Gastrocnemius medialis (tissue), 4 donors: ENCODE measurements at places on chromosomes 5 and 9.
A peak's percentile ranks its signal among the peaks of the same experiment; 100 is the strongest.

- H3K27me3 ChIP-seq, result no peaks in the 10 kb centered on the region
- H3K4me1 ChIP-seq, result peaks cover 28% of the 10 kb centered on the region
- H3K27ac ChIP-seq, result peak overlapping the region; percentile 66
- DNase-seq, result no peak
Observed at GRCh38 chr9:124778575-124779367, 1.8 kb downstream of the OLFML2A start.

GRCh38 chr5:66974256-66974655 lies 222.3 kb downstream of the CD180 start:
- no peak overlapping the region for H3K4me3 ChIP-seq
- no peaks in the 10 kb centered on the region for H3K27me3 ChIP-seq
- no peak for DNase-seq
- no peak overlapping the region for H3K27ac ChIP-seq

DNA sequence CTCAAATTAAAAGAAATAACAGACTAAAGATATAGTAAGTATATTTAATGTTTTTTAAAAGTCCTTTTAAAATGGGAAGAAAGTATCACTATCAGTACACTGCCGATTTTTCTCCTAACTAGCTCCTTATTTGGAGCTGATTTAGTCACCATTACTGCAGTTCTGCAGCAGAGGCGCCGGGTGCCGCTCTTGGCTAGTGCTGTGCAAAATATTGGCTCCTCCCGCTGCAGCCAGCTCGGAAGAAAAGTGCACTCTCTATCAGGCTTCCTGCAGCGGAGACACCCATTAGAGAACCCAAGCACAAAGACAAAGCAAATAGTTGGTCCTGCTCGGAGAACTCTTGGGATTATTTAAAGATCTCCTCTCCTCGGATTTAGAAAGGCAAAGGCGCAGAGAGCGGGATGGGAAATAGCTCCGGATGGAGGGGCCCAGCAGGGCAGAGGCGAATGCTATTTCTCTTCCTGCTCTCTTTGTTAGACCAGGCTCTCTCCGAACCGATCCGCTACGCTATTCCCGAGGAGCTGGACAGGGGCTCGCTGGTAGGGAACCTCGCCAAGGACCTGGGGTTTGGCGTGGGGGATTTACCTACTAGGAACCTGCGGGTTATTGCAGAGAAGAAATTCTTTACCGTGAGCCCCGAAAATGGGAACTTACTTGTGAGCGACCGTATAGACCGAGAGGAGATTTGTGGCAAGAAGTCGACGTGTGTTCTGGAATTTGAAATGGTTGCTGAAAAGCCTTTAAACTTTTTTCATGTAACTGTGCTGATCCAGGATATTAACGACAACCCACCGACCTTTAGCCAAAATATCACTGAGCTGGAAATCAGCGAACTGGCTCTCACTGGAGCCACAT lies at the start of gene PCDHGB3:
Gene PCDHGB3 (plus strand): TSS at position 249 of the 855 bp plus-strand sequence. CDS start 153 bp downstream, at position 402.
- H3K27me3 ChIP-seq, result no peaks in the 10 kb centered on the region
- no peaks in the 10 kb centered on the region for H3K36me3 ChIP-seq
- H3K27ac ChIP-seq, result no peak within 1 kb of the TSS
- peak within 1 kb of the TSS; percentile 7 for H3K4me3 ChIP-seq
- DNase-seq, result no peak

DNA sequence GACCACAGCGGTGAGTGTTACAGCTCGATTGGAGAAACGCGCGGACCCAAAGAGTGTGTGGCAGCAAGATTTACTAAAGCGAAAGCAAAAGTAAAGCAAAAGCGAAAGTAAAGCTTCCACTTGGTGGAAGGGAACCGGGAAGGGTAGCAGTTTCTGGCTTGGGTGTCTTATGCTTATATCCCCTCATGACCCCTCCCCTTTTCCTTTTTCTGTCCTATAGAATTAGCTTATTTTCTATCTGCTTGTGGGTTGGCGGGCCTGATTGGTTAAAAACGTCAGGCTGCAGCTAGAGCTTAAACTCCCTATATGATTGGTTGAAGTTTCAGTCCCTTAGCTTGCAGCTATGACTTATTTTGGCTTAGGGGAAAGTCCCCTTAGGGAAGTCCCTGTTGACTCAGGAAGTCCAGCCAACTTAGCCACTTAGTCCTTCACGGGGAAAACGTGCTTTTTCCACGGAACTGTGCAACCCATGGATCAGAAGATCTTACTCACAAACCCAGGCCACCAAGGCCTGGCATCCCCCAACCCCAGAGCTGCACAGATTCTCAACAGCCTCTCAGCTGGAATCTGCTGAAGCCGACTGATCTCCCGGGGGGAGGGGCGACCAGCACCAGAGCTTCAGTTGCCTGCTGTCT lies 114.2 kb upstream of the ADAMTS16 start:
- H3K36me3 ChIP-seq, result no peaks in the 10 kb centered on the region
- DNase-seq, result no peak
- H3K4me1 ChIP-seq, result no peaks in the 10 kb centered on the region
- H3K4me3 ChIP-seq, result no peak overlapping the region
- H3K27me3 ChIP-seq, result no peaks in the 10 kb centered on the region

DNA sequence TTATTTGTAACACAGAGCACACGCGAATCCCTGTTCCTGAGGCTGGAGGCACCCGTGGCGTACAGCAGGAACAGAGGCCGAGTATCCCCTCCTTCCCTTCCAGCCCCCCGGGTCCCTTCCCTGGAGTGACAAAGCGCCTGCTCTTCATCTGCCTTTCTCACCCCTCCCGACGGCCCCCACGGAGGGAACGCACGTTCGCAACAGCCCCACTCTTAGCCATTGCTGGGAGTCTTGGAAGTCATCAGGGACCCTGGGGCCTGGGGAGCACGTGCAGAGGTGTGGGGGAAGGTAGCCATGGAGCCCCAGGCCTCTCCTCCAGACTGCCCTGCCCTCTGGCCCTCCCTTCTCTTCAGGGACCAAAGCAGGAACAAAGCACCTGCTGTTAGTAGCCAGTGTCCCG lies 2.5 kb downstream of the AGPAT2 start:
- no peaks in the 10 kb centered on the region for H3K36me3 ChIP-seq
- H3K27me3 ChIP-seq, result no peaks in the 10 kb centered on the region
- H3K27ac ChIP-seq, result no peak overlapping the region
- no peak for DNase-seq
- no peak overlapping the region for H3K4me3 ChIP-seq

DNA sequence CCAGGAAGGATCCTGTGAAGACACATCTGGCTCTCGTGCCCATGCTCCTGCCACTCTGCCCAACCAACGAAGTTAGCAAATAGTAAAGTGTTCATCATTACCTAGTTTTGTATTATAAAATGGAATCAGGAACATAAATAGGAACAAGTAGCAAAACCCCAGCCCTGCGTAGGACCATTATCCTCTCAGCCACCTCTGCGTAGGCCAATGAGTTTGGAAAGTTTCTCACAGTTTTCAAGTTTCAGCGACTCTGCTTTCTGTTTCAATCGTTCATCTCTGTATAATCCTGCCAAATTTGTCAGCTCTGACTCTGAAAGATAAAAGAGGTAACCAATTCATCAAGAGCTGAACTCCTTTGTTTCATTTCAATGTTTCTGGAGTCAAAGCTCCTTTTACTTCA lies 10.1 kb upstream of the SPATA24 start:
- H3K27ac ChIP-seq, result peak overlapping the region; percentile 90
- H3K36me3 ChIP-seq, result no peaks in the 10 kb centered on the region
- peaks cover 63% of the 10 kb centered on the region for H3K4me1 ChIP-seq
- H3K4me3 ChIP-seq, result no peak overlapping the region

- no peak for DNase-seq
- peak overlapping the region; percentile 88 for H3K4me3 ChIP-seq
- peak overlapping the region; percentile 95 for H3K27ac ChIP-seq
- peaks cover 5% of the 10 kb centered on the region for H3K36me3 ChIP-seq
- peaks cover 38% of the 10 kb centered on the region for H3K4me1 ChIP-seq
- H3K27me3 ChIP-seq, result no peaks in the 10 kb centered on the region
Observed at GRCh38 chr9:125241863-125242739, 958 bp upstream of the HSPA5 start.

GRCh38 chr5:117587111-117587510 lies 1012.5 kb upstream of the SEMA6A start:
- H3K4me3 ChIP-seq, result no peak overlapping the region
- no peak overlapping the region for H3K27ac ChIP-seq
- H3K36me3 ChIP-seq, result no peaks in the 10 kb centered on the region
- H3K4me1 ChIP-seq, result no peaks in the 10 kb centered on the region
- no peaks in the 10 kb centered on the region for H3K27me3 ChIP-seq

DNA sequence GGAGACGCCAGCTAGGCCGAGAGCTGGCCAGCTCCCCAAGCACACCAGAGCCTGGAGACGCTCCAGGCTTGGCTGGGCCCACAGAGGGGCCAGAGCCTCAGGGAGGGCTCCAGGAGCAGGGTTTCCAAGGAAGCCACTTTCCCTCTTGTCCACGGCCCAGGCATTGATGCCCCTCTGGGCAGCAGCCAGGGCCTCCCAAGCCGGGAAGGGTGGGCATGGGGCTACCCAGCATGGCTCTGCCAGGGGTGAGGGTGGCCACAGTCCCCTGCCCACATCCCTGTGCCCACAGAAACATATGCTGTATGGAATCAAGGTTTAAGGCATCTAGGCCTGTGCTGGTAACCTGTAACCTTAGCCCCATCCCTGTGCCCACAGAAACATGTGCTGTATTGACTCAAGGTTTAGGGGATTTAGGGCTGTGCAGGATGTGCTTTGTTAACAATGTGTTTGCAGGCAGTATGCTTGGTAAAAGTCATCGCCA lies 1.5 kb upstream of the DPP7 start:
- DNase-seq, result no peak
- no peak overlapping the region for H3K4me3 ChIP-seq
- no peaks in the 10 kb centered on the region for H3K27me3 ChIP-seq
- no peaks in the 10 kb centered on the region for H3K36me3 ChIP-seq
- H3K27ac ChIP-seq, result no peak overlapping the region
- H3K4me1 ChIP-seq, result peaks cover 6% of the 10 kb centered on the region

DNA sequence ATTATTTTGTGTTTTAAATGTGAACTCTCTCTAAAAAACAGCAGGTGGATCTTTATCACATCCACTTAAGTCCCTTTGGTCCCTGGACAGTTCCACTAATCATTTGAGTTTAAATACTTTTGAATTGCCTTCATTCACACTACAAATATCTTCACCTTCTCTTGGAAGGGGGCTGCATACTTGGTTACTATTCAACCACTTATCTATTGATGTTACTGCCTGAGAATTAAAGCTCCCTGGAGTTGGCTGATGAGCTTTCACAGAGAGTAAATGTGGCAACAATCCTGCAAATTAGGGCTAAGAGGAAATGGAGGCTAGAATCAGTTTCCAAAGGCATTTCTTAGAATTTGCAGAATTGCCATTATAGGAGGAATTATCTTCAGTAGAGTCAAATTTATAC lies 180.4 kb downstream of the ST8SIA4 start:
- H3K4me1 ChIP-seq, result no peaks in the 10 kb centered on the region
- DNase-seq, result no peak
- no peak overlapping the region for H3K27ac ChIP-seq
- H3K4me3 ChIP-seq, result no peak overlapping the region
- H3K27me3 ChIP-seq, result no peaks in the 10 kb centered on the region

- no peaks in the 10 kb centered on the region for H3K27me3 ChIP-seq
- H3K4me3 ChIP-seq, result no peak overlapping the region
- H3K27ac ChIP-seq, result no peak overlapping the region
- no peak for DNase-seq
- H3K36me3 ChIP-seq, result no peaks in the 10 kb centered on the region
Observed at GRCh38 chr5:63127054-63127453, 548.4 kb downstream of the LRRC70 start.

DNA sequence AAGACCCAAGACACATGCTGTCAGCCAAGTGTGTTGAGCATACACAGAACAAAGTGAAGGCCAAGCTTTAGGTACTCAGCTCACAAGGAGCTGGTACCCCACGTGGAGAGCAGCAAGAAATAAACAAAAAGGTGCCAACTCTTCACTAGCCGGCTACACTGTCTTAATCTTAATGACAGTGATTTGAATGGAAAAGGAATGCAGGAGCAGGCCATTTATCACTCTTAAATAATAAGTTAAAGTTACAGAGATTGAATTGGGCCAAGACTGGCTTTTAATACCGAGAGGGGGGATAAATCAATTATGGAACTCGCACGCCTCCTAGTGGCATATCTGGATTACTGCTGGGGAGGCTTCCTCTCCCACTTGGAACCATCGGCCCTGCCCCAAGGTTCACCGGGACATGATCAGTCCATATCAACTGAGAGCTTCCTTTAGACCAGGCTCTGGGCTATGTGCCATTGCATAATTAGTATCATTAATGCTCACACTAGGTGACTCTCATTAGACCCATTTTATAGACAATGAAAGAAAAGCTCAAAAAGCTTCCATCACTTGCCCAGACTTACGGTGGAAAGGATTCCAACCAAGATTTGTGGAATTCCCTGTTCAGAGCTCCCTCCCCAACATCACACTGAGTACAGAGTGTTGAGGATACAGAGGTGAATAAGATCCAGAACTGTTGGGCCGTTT lies 94.0 kb downstream of the ACTL7B start:
- no peaks in the 10 kb centered on the region for H3K27me3 ChIP-seq
- no peak overlapping the region for H3K4me3 ChIP-seq
- peaks cover 6% of the 10 kb centered on the region for H3K4me1 ChIP-seq
- no peaks in the 10 kb centered on the region for H3K36me3 ChIP-seq
- no peak overlapping the region for H3K27ac ChIP-seq

DNA sequence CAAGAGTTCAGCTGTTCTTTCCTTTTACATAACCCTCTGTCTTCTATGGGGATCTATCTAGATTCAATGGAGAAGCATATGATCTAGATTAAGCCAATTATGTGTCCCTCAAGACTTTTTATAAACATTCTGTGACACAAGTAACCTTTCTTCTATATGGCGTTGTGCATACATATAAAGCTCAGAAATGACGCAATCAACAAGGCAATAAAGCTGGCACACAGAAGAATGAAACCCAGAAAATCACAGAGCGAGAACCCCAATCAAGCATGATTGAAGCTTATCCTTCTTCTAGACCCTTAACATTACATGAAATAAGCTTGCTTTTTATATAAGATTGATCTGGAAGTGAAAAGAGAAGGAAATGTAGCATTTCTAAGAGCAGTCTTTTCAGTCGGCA lies 178.9 kb downstream of the DMRTA1 start:
- H3K4me3 ChIP-seq, result no peak overlapping the region
- H3K27ac ChIP-seq, result no peak overlapping the region
- H3K27me3 ChIP-seq, result no peaks in the 10 kb centered on the region
- no peaks in the 10 kb centered on the region for H3K36me3 ChIP-seq

DNA sequence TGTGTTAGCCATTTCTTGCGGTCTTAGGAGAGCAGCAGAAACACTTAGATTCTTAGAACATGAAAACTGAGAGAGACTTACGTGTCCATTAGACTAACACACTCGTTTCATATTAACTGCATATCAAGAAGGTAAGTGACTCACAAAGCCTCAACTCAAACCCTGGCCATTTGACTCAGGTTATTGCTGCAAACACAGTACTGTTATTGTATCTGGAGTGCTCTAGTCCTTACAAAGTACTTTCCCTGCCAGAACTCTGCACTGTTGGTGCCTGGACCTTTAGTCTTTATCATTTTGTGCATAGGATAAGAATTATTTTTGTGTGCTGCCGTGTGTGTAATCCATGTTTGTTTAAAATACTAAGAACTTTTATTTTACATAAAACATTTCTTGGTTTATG lies 155.7 kb downstream of the FBXL7 start:
- H3K36me3 ChIP-seq, result no peaks in the 10 kb centered on the region
- H3K4me3 ChIP-seq, result no peak overlapping the region
- H3K4me1 ChIP-seq, result no peaks in the 10 kb centered on the region
- no peaks in the 10 kb centered on the region for H3K27me3 ChIP-seq
- DNase-seq, result no peak
- no peak overlapping the region for H3K27ac ChIP-seq

GRCh38 chr9:35180801-35181200 lies 19.0 kb downstream of the UNC13B start:
- no peaks in the 10 kb centered on the region for H3K4me1 ChIP-seq
- H3K27me3 ChIP-seq, result no peaks in the 10 kb centered on the region
- no peak overlapping the region for H3K4me3 ChIP-seq

GRCh38 chr9:627336-627970 lies 214.0 kb upstream of the DMRT1 start:
- no peak overlapping the region for H3K4me3 ChIP-seq
- H3K4me1 ChIP-seq, result peaks cover 9% of the 10 kb centered on the region
- DNase-seq, result no peak
